ENCODE measurements at places on chromosomes 4 and X.

DNA sequence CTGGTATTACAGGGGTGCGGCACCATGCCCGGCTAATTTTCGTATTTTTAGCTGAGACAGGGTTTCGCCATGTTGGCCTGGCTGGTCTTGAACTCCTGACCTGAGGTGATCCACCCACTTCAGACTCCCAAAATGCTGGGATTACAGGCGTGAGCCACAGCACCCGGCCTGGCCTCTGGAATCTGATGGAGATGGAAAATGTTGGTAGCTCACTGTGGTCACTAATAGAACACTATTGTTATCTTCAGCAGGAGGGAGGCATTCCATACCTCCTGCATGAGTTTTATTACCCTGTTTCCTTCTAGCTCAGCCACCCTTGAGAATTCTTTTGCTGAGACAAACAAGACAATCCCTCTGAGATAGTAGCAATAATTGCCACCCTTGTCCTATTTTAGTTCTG, 105.0 kb downstream of the SHROOM3 start:
- DNase-seq, result no peak

GRCh38 chr4:107850438-107850837, 25.7 kb downstream of the SGMS2 start:
- DNase-seq, result no peak

GRCh38 chr4:182144626-182145333, 98.4 kb upstream of the TENM3 start:
- DNase-seq, result peak; percentile 26

GRCh38 chr4:108954880-108955279, 192.0 kb upstream of the ETNPPL start:
- no peak for DNase-seq

- DNase-seq, result no peak
These were observed 13.1 kb upstream of the GPM6B start for GRCh38 chrX:13829983-13830382.
